ENCODE measurements at places on chromosomes 12 and 14.

GRCh38 chr12:102426599-102427542, 53.5 kb downstream of the IGF1 start:
- DNase-seq = no peak

DNA sequence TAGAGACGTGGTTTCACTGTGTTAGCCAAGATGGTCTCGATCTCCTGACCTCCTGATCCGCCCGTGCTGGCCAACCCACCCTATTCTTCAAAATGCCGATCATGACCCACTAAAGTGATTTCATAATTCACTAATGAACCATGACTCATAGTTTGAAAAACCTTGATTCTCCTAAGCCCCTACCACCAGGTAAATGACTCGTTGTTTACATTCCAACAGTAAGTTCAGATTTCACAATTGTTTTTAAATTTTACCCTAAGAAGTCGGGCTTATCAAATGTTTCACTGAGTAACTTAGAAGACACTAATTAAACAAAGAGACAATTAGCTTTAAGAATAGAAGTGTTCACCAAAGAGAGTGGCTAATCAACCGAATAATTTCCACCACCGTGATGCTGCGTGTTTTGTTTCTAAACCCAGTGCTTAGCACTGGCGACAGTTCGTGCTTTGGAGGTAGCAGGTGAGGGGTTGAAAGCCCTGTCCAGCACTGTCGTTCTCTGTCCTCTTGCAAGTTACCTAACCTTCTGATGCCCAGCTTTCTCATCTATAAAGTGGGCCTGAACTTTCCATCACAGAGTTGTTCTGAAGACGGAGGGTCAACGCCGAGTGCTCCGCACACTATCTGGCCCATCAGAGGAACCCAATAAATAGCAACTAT, 136.5 kb downstream of the NTF3 start:
- no peak for DNase-seq

- peak; percentile 58 for DNase-seq
These were observed 11.0 kb downstream of the ORAI1 start for GRCh38 chr12:121637231-121637914.

DNA sequence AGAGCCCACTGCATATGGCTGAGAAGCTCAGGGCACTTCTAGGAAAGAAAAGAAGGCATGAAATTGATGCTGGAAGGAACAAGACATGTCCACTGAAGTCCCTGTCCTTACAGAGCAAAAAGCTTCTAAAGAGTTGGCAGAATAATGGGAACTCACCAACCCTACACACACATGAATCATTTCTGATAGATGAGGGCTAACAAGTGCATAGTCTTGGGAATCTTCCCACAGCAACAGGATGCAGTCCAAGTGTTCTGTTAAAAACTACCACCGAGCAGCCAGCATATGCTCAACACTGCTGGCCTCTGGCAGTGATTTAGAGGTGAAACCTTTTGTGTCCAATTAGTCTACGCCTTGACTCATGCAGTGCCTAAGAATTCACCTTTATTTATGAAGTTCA, 44.8 kb downstream of the RHOJ start:
- no peak for DNase-seq

GRCh38 chr12:17577405-17577804, 512.6 kb downstream of the RERGL start:
- no peak for DNase-seq

DNA sequence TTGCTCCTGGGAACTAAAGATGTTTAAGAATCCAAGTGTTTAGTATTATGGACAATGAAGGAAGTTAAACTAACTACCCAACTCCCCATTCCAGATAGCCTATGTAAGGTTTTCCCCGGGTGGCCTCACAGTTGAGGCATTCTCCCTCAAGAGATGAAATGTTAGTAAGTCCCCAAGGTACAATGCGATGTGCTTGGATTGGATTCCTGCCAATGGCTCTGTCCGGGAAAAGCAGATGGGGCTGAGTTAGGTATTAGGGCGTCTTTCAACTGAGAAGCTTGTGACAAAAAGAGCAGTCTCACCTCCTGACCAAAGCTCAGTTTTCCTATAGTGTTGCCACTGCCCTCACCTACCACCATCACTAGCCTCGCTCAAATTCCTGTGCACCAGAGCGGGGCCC, 64.8 kb upstream of the E2F7 start:
- no peak for DNase-seq

DNA sequence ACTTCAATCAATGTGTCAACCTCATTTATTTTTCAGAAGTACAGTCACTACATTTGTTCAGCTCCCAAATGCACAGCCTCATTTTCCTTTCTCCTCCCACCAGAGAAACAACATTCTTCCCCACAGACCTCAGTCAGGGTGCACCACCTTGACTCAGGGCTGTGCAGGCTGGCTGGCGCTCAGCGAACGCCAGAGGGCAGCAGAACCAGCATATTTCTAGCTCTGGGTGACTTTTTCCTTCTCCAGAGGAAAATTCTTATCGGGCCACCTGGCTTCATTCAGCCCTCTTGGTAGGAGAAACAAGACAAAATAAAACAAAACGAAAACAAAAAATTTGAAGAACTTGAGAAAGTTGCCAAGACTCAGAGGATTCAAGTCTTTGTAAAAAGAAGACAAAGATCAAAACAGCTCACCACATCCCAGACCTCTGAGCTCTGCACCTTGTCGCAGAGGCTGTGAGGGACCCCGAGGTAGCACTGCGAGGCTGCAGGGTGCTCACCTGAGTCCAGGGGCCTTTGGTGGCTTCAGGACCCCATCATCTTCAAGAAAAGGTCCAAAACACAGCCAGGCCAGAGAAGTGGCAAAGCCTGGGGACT, 33.7 kb downstream of the PAH start:
- DNase-seq = peak; percentile 59

Measured in stimulated activated CD4-positive, alpha-beta T cell treated with anti-CD3 and anti-CD28 coated beads, Interleukin-2, amount 100 ng/mL, for 24 hours (primary cell).